Stimulated activated CD4-positive, alpha-beta T cell treated with anti-CD3 and anti-CD28 coated beads, Interleukin-1b, Interleukin-23, amount 100 ng/mL, for 1 hour (primary cell): ENCODE measurements at places on chromosomes 7 and 10.

- no peak for DNase-seq
These were observed 26.7 kb downstream of the TSPAN14 start for GRCh38 chr10:80480852-80481251.

- no peak for DNase-seq
These were observed 23.5 kb upstream of the ORC5 start for GRCh38 chr7:104231054-104232046.

- no peak for DNase-seq
These were observed 50.3 kb downstream of the JAZF1 start for GRCh38 chr7:28130277-28130676.

DNA sequence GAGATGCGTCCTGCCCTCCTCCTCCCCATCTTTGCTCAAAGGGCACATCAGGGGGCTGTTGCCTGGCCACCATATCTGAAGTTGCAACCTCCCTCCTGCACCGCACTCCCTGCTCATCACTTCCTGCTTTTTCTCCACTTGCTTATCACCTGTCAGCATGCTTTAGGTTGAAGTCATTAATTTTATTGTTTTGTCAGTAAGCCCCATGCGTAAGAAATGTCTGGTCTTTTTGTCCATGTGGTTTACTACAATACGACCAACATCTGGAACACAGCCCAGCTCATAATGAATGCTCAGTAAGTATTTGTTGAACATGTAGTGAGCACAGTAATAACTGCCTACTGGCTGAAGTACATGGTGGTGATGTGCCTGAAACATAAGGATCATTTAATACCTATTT is 71.6 kb upstream of the GJD4 start:
- no peak for DNase-seq
